ENCODE measurements at places on chromosomes 6 and 20.

DNA sequence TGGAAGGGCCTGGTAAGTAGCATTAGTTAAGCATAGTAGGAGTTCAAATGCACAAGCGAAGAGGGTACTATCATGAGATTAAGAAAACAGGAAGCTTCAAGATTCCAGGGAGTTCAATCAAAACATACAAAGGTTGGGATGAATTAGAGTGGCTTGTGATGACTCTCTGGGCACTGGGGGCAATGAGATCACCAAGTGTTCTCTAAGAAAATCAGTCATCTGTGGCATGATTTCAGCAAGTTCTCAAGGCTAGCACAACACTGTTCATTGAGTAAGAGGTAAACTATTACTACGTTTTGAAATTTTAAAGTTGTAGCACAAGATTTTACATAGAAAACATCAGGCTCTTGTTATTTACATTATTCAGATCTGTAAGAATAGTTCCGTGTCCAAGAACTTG, 139.7 kb upstream of the FLRT3 start:
- DNase-seq = no peak

- no peak for DNase-seq
Observed at GRCh38 chr20:43721429-43722152, 5.2 kb downstream of the GTSF1L start.

DNA sequence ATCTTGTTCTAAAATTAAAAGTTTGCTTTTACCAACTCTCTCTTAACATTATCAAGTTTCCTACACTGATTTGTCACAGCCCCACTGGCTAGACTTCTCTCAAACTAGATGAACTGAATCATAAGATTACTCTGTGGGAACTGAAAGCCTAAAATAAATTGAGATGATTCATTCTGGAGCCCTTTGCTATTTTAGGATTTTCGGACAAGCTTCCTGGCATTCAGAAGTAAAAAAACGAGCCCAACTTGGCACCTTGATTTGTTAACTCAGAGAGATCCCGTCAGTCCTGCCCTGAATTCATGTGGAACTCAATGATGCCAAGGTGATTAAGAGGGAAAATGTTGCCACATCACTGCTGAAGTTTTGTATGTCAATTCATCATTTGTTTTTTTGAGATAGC, 122.0 kb upstream of the NRSN1 start:
- no peak for DNase-seq

DNA sequence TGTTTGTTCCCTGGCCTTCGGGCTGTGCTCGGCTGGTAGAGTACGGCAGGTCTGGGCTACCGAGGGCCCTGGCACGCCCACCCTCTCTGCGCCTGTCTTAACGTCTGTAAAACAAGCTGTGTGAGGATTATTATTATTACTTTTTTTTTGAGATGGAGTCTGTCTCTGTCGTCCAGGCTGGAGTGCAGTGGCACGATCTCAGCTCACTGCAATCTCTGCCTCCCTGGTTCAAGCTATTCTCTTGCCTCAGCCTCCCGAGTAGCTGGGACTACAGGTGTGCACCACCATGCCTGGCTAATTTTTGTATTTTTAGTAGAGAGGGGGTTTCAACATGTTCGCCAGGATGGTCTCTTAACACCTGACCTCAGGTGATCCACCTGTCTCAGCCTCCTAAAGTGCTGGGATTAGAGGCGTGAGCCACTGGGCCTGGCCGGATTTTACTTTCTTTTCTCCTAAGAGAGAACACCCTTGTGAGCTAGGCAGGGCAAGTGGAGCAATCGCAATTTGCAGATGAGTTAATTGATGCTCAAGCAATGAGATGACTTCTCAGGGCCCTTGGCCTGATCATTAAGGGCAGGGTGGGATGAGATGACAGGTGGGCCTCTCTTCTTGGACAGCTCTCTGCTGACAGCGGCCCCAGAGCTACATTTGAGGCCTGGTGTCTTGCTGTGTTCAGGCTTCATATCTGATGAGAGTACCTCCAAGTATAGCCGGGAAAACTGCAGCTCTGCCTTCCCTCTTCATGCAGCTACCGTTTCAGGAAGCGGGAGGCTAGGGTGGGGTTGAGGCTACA, 859 bp upstream of the SMIM29 start:
- DNase-seq = no peak

DNA sequence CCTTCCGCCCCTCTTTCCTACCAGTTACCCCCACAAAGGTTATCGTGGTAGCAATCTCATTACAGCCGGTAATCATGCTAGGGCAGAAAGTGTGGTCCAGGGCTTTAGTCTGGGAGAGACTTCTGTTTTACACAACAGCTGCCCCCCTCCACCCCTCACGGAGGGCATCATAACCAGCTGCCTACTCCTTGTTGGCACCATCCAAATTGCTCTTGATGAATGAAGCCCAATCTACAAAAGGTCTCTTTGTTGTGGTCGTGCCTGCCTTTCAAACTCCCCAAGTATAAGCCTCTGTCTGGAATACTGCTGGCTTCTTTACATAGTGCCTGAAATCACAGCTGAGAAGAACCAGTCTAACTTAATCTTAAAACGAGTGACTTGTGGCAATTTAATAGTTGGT, 157.9 kb downstream of the INSM1 start:
- DNase-seq = no peak

DNA sequence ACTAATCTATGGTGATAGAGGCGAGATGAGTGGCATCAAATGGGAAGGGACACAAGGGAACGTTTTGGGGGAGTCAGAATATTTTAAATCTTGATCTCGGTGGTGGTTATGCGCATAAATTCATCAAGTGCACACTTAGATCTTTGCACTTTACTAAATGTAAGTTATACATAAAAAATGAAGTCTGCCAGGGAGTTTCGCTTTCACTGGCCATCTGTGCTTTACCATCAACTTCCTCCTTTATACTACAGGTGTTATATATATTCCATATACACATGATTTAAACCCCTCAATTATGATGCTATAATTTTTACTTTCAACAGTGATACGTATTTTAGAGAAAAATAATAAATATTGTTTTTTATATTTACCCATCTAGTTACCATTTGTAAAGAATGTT, 97.6 kb upstream of the AKIRIN2 start:
- DNase-seq = no peak

- DNase-seq = no peak
Observed at GRCh38 chr20:25197183-25197869, 1.8 kb downstream of the ENTPD6 start.

GRCh38 chr6:170147832-170148708, 142.8 kb downstream of the DLL1 start:
- no peak for DNase-seq

DNA sequence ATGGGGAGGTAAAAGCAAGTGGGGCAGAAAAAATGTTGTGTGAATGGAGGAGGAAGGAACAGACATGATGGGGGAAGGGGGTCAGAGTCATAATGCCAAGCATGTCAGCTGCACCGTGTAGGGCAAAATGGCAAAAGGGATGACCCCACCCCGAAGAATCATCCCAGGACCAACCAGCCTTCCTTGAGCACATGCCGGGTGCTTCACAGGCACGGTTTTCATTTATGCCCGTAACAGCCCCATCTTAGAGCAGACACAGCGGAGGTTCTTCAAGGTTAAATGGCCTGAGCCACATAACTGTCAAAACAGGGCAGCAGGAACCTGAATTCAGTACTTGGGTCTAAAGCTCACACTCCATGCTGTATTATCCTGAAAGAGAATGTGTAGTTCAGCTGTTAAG, 322.2 kb downstream of the ZFAND3 start:
- no peak for DNase-seq

DNA sequence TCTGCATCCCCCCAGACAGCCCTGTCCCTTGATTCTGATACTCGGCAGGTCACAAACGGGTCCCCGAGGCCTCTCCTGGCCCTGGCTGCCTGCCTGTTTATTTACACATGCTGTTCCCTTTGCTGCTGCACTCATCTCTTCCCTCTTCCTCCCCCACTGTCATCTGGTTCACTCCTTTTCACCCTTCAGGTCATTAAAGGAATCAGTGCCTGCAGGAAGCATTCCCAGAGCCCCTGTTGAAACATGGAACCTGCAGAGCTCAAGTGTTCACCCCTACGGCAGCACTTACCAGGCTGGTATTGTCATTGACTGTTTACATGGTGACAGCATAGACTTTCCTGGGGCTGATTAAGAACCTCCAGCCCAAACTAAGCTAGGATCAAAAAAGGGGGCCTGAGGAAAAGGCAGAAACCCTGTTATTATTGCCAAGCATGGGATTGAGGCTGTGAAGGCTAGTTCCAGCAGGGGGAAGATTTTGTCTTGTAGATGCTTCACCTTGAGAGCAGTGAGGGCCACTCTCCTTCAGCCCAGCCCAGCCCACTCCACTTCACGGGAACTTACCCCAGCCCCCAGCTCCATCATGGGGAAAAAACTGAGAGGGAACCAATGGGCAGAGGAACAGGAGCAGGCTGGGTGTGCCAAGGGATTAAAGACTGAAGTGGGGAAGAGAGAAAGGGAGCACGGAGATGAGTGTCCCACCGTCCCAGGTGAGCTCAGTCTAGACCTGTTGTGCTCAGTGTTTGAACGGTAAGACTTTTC, 73.2 kb downstream of the JPH2 start:
- no peak for DNase-seq

GRCh38 chr20:40443753-40444152, 245.3 kb downstream of the MAFB start:
- no peak for DNase-seq

DNA sequence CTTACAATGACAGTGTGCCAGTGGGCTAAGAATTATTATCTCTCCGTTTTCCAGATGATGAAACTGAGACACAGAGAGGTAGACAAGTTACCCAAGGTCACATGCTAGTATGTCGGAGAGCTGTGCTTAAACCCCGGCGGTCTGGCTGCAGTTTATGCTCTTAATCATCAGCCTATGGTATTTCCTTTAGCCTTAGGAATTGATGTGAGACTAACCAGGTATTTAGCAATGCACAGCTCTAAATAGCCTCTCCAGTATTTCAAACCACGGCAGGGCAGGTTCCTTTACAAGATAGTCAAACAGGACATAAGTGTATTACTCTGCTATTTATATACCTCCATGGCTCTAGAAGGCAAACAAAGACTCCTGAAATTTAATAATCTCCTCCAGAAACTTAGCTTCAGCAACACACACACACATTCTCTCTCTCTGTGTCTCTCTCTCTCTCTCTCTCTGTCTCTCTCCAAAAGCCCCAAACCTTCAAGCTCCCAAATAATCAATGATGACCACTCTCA, 142.0 kb upstream of the ZNF217 start:
- DNase-seq = no peak

DNA sequence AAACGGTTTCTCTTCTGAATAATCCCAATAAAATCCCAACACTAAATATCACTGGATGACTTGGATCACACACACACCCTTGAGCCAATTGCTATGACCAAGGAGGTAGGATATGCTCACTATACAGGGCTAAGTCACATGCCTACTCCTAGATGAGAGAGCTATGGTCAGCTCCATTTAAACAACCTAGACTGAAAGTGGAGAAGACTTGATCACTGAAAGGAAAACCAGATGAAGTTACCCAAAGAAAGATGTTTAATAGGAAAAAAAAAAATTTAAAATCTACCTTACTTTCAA, 18.9 kb upstream of the COL19A1 start:
- DNase-seq = no peak

DNA sequence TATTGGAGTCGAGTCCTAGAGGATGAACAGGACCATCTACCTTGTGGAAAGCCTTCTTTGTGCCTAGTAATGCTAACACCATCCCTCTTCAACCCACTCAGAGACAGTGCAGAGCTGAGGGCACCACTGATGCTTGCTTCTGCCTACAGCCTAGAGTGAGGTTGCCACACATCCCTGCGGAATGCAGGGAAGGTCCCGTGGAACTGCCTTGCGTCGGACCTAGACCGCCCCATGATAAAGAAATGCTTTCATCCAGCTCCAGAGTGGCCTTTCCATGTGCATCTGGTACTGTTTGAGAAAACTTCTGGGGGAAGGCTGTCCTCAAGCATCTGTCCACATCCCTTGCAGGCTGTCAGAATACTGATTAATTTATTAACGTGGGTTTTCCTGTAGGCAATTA, 168.4 kb downstream of the PHACTR1 start:
- DNase-seq = no peak

- no peak for DNase-seq
Observed at GRCh38 chr6:1607516-1608221, 2.0 kb upstream of the FOXC1 start.

- DNase-seq = no peak
Observed at GRCh38 chr20:8756410-8756809, 312.5 kb upstream of the PLCB4 start.

DNA sequence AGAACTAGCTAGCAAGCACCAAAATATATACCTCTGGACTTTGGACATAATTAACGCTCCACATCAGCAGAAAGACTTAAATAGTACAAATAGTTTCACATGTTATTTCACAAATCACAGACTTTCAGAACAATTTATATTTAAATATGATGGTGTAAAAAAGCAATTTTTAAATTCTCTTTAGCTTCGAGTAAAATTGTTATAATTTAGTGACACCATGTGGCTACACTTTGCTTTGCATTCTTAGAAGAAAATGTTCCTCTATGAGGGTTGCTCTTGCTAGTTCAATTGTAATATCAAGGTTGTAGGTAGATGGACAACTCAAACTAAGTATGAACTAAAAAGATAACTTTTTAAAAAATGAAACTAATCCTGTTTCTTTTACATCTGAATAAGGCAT, 69.0 kb downstream of the BTBD9 start:
- no peak for DNase-seq

GRCh38 chr6:15413466-15414234, 167.8 kb downstream of the JARID2 start:
- no peak for DNase-seq

DNA sequence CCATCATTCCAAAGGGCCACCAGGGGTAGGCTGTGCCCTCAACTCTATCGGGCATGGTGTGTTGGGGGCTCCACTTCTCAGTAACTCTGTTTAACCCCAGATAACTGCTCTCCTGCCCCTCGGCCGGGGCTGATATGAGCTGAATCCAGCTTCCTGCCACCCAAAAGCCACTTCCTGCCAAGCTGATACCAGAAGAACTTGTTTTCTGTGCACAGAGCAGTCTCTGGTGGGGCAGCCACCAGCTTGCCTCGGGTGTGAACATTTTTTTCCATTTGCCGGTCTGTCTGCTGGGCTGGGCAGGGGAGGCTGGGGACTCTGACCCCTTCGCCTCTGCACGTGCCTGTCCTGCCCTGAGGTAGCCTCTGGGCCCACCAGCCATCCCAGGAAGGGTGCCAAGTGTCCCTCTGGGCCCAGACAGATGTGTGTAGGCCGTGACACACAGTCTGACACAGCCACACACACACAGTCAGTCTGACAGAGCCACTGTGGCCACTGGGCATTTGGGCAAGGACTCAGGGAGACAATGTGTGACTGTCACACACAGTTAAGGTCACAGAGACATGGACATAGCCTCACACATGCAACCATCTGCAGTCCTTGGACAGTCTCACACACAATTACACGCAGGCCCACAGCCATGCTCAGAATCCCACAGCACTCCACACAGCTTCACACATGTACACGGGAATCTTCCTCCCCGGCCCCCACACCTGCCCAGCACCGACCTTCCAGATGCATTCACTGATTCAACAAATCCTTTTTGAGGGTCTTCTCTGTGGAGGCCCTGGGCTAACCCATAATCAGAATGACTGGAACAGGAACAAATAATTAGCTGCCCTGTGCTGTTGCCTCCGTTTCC, 45.1 kb downstream of the NOL4L start:
- no peak for DNase-seq

All from GM12892 (cell line).